Activated naive CD8-positive, alpha-beta T cell treated with anti-CD3 and anti-CD28 coated beads, Interleukin-2, amount 50 U/mL, for 16 hours (primary cell): ENCODE measurements at places on chromosomes 7 and 10.

DNA sequence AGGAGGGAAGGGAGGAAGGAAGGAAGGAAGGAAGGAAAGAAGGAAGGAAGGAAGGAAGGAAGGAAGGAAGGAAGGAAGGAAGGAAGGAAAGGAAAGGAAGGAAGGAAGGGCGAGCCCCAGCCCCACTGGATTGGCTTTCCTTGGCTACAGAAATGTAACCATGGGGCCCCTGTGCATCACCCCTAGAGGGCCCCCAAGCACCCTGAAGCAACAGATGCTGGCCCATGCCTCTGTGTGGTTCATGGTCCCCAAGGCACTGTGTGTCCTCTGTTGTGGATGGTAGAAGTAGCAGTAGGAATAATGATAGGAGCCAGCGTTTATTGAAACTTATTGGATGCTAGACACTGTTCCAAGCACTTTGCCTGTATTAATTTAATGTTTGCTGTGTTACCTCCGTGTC lies 116.6 kb upstream of the MACROH2A2 start:
- no peak for DNase-seq

- no peak for DNase-seq
Measured at GRCh38 chr7:53214463-53214862, 179.0 kb downstream of the POM121L12 start.

- no peak for DNase-seq
Measured at GRCh38 chr7:156497776-156498509, 142.6 kb upstream of the RNF32 start.

GRCh38 chr10:67793313-67793712 lies 44.7 kb downstream of the DNAJC12 start:
- no peak for DNase-seq

- no peak for DNase-seq
Measured at GRCh38 chr10:54613162-54613561, 187.9 kb downstream of the PCDH15 start.

DNA sequence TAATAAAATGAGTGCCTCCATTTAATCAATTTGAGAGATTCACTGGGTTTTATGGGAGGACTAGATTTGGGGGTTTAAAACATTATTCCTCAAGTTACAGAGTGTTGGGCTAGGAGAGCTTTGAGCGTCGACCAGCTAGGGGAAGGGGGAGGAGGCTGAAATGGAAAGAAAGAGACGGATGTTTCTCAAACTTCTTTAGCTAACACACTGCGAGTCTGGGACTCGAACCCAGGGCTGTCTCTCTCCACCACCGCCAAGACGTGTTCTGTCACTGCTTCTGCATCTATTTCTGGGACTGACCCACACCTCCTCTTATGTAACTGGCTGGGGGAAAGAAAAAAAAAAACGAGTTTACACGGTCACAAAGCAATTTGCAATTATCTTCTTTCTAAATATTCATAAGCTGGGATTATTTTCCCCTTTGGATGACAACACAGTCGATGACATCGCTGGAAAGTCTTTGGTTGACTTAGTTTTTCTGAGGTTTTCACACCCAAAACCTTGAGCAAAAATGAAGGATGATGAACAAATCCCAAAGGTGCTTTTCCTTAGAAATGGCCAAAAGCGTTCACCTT lies 27.2 kb downstream of the CHST15 start:
- DNase-seq, result no peak

DNA sequence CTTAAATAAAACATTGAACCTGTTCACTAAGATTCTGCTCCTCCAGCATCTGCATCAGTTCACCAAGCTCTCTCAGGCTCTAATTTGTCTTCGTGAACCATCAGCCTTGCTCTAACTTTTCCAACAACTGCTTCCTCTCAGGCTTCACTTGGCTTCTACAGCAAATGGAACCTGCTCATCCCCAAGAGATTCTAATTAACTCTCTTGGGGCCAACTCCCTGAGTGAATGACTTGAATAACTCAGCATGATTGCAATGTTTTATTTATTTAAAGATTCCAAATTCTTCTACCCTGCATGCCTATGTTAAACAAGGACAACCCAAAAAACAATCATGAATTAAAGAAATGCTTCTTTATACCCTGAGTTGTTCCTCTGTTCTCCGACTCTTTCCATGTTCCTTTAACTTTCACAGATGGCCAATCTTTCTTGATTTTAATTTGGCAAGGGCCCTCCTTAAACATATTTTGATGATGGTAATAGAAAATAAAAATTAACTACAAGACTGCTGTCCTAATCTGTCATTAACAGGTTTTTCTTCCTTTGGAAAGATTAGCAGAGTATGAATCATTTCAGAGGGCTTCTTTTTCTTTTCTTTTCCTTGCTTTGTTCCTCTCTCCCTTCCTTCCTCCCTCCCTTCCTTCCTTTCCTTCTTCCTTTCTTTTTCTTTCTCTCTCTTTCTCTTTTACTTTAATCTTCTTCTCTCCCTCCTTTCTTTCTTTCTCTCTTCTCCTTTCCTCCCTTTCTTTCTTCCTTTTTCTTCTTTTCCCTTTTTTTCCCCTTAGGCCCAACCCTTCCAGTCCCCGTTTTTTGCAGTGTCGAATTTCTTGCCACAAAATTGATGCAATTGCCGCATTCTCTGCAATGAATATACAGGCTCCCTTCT lies 195.0 kb upstream of the RHOBTB1 start:
- DNase-seq, result no peak

DNA sequence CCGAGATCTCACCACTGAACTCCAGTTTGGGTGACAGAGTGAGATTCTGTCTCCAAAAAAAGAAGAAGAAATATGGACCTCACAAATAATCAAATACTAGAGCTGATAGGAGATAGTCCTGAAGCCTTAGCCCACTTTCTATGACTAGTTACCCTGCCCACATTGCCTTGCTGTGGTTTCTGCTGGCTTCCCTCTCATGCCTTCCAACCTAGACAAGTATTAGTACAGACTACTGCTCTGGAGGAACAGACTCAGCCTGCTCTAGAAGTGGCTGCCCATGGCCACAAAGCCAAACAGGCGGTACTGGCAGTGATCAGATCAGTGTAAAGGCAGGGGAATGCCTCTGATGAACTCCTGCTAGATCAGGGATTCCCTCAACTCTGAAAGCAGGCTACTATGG lies 89.7 kb upstream of the PRKAR2B start:
- no peak for DNase-seq

- DNase-seq, result no peak
Measured at GRCh38 chr10:96767611-96768010, 47.3 kb upstream of the PIK3AP1 start.

GRCh38 chr7:47253650-47254080 lies 328.2 kb downstream of the TNS3 start:
- DNase-seq, result no peak

GRCh38 chr10:12667052-12667451 lies 317.7 kb downstream of the CAMK1D start:
- DNase-seq, result no peak

- DNase-seq, result no peak
Measured at GRCh38 chr7:117495308-117495707, 15.5 kb downstream of the CFTR start.
